ENCODE measurements at places on chromosomes 4 and X. TPM values are rescaled to one million over a fixed set of nuclear protein-coding genes. Genes with fewer than 3 reads are reported as not detected.
A peak's percentile ranks its signal among the peaks of the same experiment; 100 is the strongest.

DNA sequence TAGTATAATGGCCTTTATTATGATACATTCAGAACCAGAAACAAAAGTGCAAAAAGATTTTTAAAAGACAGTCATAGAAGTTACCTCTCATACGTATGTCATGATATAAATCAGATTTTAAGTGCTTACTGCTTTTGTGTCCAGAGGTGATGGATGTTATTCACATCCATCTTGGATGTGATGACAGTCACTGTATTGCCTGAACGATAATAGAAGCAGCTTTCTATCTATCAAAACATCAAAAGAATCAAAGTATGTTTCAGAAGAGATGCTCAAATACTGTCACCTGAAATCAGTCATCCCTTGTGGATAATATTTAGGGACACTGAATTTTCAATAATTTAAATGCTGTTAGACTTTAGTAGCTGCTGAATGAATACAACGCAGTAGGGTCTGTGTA, 26.8 kb upstream of the IL21 start:
- no peak for DNase-seq

DNA sequence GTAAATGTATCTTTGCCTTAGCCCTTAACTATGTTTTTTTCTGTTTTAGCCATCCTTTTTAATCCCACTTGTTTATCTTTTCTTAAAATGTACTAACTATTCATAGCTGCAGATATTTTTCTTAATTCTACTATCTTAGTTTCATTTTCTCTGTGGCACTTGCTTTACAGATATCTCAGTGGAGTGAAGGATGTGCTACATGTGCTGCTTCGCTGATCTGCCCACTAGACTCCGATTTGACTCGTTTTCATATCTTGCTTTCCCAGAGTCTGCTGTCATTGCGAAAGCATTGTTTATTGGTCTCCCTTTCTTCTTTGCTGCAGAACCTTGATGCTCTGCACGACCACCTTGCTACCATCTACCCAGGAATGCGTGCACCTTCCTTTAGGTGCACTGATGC, 30.6 kb downstream of the GUCY1B1 start:
- no peak for DNase-seq

- no peak for DNase-seq
Observed at GRCh38 chr4:141352909-141353525, 132.3 kb downstream of the ZNF330 start.

DNA sequence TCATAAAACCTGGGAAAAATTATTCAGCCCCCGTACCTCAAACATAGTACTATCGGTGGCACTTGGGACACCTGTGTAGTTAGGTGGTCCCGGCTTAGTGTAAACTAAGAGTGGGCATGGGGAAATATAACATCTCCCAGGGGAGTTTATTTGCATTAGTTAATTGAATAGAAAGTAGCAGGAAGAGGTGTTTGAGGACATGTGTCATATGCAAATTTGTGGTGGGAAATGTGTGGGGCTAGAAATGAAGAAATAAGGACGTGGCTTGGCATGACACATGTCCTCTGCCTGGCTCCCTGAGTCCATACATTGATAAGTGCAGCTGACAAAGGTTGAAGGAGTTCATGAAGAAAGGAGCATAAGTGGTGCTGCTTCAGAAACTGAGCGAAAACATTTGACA, 483.6 kb downstream of the SH2D1A start:
- DNase-seq, result no peak

DNA sequence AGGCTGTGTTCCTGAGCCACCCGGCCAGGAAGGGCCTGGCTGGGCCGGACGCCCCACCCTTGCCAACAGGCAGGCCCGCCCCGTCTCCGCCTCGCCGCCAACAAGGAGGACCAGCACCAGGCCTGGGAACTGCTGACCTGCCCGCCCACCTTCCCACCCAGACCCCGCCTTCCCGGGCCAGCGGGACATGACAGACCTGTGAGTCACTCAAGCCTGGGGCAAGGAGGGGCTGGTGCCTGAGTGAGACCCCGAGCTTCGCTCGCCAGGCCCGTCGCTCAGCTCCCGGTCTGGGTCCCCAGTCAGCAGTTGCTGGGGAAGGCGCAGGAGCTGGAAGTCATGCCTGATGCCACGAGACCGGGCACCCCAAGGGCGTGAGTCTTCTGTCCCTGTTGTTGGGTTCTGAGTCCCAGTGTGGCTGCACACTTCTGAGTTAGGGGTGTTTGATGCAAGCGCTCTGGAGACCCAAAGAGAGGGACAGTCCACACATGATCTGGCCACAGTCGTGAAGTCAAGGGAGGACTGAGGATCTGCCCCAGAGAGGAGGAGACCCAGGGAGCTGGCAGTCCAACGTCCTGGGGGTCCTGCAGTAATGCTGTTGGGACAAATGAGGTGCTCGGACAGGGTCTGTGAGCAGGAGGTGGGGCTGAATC, at the start of gene DNASE1L1:
DNASE1L1 (minus strand) TSS at position 33 of the 650 bp plus-strand sequence. CDS start 3,686 bp downstream, outside the sequence.
- DNase-seq, result peak; percentile 90

DNA sequence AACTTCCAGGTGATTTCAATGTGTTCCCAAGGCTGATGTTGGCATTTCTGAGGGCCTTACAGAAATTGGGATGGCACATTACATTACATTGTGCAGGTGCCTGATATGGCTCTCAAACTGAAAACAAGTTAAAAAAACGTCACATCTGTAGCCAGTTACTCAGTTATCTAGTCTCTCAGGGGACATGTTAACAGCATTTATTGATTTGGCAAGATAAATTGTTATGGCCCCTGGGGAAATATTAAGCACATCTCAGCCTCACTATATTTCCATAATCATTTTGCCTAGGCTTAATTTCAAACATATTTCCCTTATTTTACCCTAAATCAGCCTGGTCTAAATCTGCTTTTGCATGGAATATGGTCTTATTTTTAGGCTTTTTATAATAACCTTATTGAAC, 290.0 kb downstream of the IL15 start:
- no peak for DNase-seq

- peak; percentile 60 for DNase-seq
Observed at GRCh38 chr4:186192066-186192612, 772 bp downstream of the CYP4V2 start.

GRCh38 chr4:1359144-1359501, 12.1 kb downstream of the UVSSA start:
- no peak for DNase-seq

- DNase-seq, result no peak
Observed at GRCh38 chrX:1941321-1941720, 326.5 kb downstream of the ASMT start.

DNA sequence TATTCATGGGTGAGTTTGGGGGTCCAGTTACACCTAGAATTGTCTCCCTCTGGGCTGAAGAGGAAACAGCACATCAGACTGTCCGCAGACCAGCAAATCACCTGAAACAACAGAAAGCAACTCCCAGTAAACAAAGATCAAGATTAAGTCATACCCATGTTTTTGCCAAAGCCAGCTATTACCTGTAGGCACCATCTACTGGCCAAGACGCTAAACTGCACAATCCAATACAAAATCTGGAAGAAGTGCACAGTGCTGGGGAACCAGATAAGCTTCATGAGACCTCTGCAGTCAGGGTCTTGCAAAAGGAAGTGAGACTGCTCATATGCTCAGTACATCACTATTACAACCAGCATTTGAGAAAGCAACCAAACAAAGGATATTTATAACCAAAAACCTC, 157.5 kb upstream of the ITM2A start:
- DNase-seq, result no peak

GRCh38 chr4:31682796-31683195, 962.6 kb downstream of the PCDH7 start:
- DNase-seq, result no peak

GRCh38 chr4:87669373-87669772, 19.3 kb downstream of the DMP1 start:
- no peak for DNase-seq

DNA sequence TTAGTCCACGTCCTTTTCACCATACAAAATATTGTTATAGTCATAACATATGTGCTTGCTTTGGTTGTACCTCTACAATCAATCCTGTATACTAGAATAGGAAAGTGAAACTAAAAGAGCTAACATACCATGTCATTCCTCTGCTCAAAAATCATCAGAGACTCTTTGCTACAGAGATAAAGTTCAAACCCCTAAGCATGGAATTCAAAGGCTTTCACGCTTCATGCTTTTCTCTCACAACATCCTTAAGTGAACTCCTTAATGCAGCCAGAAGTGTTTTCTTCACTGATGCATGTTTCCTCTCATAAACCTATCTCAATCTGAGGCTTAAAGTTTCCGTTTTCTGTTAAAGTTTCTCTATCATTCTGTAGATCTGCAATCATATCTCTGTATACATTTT, 744.6 kb upstream of the IGFBP7 start:
- no peak for DNase-seq

CXorf58 gene
- 0.10 TPM for polyA plus RNA-seq

KLHL34 gene
- polyA plus RNA-seq, result 3.4 TPM

HTN1 gene
- polyA plus RNA-seq, result not detected

TMSB15B gene
- polyA plus RNA-seq, result 0.38 TPM

FOXO4 gene
- 32.7 TPM for polyA plus RNA-seq

ASMT gene
- polyA plus RNA-seq, result 0.11 TPM

ADAM29 gene
- polyA plus RNA-seq, result not detected

CXCL8 gene
- 0.69 TPM for polyA plus RNA-seq
